Mucosa of gallbladder (tissue), 1 donor: ENCODE measurements at places on chromosomes 12 and 14.
A peak's percentile ranks its signal among the peaks of the same experiment; 100 is the strongest.

DNA sequence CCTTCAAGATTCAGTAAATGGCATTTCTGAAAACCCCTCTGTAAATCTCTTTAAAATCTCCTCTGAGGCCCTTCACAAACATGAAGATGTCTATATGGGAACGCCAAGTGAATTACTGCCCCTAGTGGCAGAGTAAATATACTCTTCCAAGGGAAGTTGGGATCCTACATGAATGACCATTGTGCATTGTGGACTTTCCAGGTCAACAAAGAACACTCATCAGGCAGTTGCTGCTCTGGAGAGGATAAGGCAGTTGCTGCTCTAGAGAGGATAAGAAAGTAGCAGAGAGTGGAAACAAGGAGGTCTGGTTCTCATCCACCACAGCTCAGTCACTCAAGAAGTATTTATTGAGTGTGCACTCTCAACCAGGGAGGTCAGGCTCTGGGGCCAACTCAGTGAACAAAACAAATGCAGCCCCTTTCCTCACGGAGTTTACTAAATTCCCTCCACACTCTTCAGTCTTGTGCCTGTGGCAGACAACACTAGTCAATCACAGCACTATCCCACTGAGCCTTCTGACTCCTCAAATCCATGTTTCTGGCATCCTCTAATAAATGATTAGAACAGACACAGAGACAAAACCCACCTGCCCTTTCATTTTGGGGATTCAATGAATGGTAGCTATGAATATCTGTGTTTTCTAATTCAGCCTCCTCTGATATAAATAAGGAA lies 52.9 kb downstream of the SVOP start:
- no peak for DNase-seq

DNA sequence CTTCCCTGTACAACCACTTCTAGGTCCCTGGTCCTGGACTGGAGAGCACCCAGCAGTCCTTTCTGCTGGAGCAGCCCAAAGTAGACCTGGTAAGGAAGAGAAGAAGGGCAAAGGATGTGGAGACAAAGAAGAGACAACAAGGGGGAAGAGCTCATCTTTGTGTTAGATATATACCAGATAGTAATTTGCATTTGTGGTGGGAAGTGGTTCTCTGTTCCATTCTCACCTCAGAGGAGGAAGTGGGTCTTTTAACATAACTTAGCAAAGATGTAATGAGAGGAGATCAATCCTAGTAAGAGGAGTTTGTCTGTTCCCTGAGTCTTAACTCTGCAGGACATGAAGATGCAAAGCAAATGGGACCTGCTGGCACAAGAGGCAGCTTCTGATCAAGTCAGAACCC lies 8.0 kb downstream of the CCDC198 start:
- DNase-seq, result no peak

DNA sequence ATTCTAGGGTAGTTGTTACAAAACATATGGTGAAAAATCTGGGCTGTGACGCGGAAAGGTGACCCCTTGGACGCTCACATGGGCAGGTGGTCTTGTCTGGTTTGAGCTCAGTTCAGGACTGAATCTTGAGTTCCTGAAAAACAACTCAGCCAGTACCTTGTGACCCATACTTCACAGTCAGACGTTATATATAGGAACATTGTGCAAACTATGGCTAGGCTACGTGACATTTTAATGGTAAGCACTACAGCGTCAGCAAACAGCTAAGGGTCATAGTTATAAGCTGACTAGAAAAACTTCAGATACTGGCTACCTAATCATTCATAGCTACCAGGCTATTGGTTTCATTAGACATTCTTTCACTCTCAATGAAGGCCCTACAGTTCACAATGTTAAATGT lies 14.8 kb upstream of the EDDM3A start:
- no peak for DNase-seq

- no peak for DNase-seq
Measured at GRCh38 chr12:98319716-98320425, 195.5 kb upstream of the TMPO start.

GRCh38 chr12:42696406-42697149 lies 107.0 kb upstream of the PRICKLE1 start:
- peak; percentile 66 for DNase-seq

DNA sequence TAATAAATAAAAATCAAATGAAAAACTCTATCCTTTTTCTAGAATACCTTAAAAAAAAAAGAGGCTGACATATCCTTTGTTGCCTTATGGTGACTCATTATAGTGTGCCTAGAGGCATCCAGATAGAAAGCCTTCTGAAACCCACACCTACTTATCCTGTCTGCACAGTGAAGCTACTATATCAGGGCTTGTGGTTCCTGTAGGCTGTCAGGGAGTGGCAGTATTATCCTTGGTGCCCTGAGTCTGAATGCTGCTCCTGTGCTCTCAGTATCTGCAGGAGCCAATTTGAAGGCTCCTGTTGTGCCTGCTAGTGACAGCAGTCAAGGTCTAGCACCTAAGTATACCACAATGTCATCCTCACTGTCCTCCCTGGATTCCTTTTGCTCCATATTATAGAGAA lies 168.4 kb upstream of the AVPR1A start:
- no peak for DNase-seq

DNA sequence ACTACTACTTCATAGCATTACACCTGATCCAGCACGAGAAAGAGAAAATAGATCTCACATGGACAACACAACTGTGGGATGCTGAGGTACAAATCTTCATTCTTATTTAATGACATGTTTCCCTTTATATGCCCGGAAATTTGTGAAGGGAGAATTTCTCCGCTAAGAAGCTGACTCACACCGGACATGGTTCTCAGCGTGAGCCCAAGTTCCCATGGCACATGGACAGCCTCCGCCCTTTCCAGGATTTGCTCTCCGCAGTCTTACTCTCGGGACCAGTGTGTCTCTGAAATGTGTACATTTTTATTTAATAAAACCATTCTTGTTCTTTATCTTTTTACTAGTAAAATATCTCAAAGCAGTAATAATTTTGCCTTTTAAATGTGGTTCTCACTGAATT lies 1154.8 kb downstream of the TMEM121 start:
- DNase-seq, result no peak

- peak; percentile 30 for DNase-seq
Measured at GRCh38 chr12:31234955-31235867, 90.7 kb downstream of the SINHCAF start.

DNA sequence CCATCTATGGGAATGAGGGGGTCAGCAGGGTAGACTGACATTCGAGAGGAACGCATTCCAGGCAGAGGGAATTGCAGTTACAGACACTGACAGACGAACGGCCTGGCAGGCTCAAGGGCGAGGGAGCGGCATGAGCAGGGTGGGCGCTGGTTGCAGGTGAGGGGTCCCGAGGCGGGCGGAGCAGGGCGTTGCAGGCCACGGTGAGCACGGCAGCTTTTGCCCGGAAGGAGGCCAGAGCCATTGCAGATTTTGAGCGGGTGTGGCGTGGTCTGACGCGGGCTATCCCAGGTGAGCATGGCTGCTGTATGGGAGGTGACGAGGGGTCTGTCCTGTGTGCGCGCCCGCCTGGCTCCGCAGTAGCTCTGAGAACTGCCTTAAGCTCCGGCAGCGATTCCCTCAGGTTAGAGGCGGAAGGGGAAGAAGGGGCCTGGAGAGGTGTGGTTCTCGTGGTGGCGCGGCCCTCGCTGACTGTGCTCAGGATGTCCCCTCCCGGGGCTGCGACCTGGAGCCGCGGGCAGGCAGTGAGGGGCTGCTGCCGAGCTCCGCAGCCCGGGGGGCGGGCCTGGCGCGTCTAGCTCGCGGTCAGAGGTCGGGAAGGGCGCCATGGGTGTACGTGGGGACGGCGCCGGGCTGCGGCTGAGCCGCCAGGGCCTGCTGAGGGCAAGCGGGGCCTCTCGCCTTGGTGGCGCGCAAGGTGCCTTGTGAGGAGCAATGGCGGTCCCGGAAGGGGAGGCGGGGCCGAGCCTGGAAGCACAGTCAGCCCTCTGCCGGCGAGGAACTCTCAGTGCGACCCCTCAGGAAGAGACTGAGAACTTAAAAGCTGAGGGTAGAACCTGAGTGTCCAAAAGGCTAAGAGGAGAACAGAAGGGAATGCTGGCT lies 177.1 kb downstream of the CACNA1C start:
- no peak for DNase-seq

- peak; percentile 88 for DNase-seq
Measured at GRCh38 chr14:89214221-89214965, 202.6 kb downstream of the FOXN3 start.

GRCh38 chr12:18640321-18640955 lies 97.4 kb downstream of the PLCZ1 start:
- DNase-seq, result no peak

GRCh38 chr12:81963026-81963425 lies 203.9 kb upstream of the PPFIA2 start:
- DNase-seq, result no peak

DNA sequence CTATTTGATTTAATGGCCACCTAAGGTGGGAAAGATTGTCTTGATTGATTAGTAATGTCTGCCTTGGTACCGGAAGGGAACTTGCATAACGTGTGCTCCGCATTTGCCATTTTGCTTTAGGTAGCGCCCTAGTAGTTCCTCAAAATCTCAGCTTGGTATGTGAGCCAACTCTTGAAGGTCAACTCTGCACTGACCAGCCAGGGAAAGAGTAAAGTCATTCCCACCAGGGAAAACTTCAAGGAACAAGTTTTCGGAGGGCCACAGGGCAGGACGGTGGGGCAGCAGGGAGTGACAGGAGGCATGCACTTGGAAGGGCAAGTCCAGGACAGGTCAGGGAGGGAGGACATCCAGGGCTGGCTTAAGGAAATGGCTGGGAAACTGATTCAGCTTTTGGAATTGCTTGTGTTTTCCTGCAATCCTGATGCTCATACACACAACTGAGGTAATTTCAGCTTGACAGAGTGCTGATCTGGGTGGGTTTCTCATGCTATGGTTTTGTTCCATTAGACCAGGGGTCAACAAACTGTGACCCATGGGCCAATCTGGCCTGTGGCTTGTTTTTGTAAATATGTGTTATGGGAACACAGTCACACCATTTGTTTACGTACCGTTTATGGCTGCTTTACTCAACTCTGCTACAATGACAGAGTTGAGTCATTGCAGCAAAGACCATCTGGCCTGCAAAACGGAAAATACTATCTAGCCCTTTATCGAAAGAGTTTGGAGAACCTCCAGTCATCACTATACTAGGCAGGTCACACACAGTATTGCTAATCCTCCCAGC lies 184.5 kb downstream of the RBM19 start:
- no peak for DNase-seq

DNA sequence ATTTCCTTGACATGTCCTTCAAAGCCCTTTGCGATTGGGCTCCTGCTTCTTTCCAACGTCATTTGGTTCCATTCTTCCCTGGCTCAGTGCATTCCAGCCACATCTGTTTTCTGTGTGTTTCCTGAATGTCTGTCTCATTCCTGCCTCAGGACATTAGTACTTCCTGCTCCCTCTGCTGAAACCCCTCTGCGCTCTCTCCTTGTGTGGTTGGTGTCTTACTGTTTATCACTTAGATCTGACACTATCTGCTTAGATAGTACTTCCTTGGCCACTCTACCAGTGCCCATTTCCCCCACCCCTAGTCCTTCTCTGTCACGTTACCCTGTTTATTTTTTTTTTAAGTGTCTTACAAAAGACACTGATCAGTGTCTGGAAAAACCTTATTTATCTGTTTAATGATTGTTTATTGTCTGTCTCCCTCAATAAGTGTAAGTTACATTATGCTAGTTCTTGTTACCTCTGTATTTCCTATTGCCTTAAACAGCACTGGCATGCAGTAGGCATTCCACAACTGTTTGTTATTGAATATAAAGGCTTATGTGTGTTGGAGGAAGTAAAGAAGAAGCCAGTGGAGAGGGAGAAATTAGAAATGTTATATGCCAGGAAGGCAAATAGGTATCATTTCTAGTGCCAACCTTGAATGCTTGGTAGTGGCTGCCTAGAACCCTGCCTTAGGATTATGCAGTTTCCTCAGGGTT lies 21.5 kb downstream of the DYRK2 start:
- DNase-seq, result no peak

- DNase-seq, result no peak
Measured at GRCh38 chr14:23009483-23009938, 432 bp downstream of the C14orf93 start.

GRCh38 chr14:100733152-100733850 lies 6.6 kb downstream of the DLK1 start:
- DNase-seq, result no peak

GRCh38 chr14:53509276-53510244 lies 356.4 kb upstream of the DDHD1 start:
- DNase-seq, result peak; percentile 33

GRCh38 chr12:102298022-102298421 lies 100.4 kb upstream of the PMCH start:
- no peak for DNase-seq

GRCh38 chr14:90263748-90264449 lies 7.5 kb downstream of the PSMC1 start:
- no peak for DNase-seq

GRCh38 chr12:116735951-116736599 lies 1.8 kb downstream of the SPRING1 start:
- DNase-seq, result peak; percentile 73

DNA sequence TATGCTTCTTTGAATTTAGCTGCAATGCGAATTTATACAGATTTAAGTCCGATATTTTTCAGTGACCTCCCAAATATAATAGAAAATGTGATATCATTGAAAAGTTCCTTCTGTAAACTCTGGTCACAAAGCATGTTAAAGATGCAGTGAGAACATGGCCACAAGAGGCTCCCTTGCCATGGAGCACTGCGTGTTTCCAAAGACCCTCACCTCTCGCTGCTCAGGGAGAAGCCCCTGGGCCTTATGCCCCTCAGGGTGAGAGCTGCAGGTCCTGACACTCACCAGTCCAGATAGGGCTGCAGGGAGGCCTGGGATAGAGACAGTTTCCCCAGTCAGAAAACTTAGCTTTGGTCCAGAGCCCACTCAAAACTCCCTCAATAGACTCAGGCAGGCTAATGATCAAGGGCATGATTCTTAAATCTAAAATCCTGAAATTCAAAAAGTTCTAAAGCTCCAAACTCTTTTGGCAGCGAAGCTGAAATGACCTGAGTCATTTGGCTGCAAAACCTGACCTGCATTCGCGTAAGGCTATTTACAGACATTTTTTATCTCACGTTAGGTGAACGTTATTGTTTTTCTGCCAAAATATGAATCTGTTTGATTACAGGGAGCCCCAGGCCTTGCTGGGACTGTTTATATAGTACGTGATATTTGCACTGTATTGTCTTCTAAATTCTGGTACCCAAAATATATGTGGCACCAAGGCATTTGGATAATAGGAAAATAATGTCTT lies 67.8 kb downstream of the CAPZA3 start:
- DNase-seq, result no peak

DNA sequence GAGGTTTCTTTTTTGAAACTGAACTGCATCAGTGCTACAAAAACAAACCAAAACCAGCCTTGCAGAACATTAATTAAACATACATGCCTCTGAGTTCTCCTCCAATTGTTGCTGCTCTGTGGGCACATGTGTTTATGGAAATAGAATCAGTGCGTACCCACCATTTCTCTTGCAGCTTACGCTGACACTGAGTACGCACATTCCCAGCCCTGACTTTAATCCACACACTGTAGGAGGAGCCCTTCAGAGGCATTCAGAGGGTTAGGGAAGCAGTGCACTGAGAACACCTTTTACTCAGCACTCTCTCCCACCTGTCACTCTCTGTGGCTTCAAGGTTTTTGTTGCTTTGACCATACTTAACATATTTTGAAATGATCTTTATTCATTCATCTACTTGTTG lies 250.5 kb upstream of the PWP1 start:
- DNase-seq, result no peak
